ENCODE measurements at places on chromosomes 6 and 20. TPM values are rescaled to one million over a fixed set of nuclear protein-coding genes. Genes with fewer than 3 reads are reported as not detected.

Gene PPIL6
- 3.1 TPM for total RNA-seq

Gene ANKRD6
- 5.2 TPM for total RNA-seq

Gene GCNT2
- 23.1 TPM for total RNA-seq

Gene COL9A3
- 0.67 TPM for total RNA-seq

Gene SPEF1
- total RNA-seq = not detected

Gene SAMD5
- 0.06 TPM for total RNA-seq

Gene PLA2G7
- total RNA-seq = 0.38 TPM

Gene SEMG1
- not detected for total RNA-seq

Gene DNAH8
- total RNA-seq = not detected

Gene LPIN3
- total RNA-seq = 2.4 TPM

Gene LY86
- total RNA-seq = 0.55 TPM

Gene PAK1IP1
- 22.6 TPM for total RNA-seq

Gene ZNF831
- 0.07 TPM for total RNA-seq

Gene COX4I2
- 4.7 TPM for total RNA-seq

Gene GRM1
- total RNA-seq = not detected

DNA sequence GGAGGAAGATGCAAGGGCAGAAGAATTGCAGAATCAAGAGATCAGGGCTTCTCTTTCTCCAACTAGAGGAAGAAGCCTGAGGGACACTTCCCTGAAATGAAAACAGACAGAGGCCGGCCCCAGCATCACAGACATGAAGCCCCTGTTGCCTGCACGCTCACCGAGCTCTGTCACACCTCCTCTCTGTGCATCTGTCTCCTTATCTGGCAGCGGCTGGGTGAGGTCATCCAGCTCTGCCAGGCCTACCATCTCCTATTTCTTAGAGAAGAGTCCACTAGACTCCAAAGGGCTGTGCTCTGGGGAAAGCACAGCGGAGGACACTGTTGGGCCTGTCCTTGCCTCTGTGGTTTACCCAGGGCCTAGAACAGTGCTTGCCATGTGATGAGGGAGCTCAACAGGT lies 71.9 kb upstream of the MLN start:
- DNase-seq = peak; percentile 18

GRCh38 chr6:114151064-114151690 lies 180.2 kb upstream of the HDAC2 start:
- DNase-seq = no peak

DNA sequence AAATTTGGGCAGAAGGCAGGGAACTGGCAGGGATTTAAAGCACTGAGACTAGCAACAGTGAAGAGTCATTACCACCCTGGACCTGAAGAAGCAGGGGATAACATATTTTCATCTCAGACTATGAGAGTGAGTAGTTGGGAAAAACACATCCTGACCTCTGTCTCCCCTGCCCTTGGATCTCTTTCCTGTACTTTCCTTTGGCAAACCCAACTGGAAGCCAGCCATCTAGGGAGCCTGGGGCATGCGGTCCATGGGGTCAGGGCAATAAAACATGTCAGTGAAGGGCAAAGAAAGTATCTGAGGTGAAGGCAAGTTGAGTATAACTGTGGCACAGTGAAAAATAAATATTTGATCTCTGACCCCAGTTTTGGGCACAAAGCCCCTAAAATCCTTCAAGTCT lies 698.2 kb downstream of the DOK5 start:
- DNase-seq = no peak

GRCh38 chr6:1378065-1379016 lies 11.0 kb upstream of the FOXF2 start:
- no peak for DNase-seq

DNA sequence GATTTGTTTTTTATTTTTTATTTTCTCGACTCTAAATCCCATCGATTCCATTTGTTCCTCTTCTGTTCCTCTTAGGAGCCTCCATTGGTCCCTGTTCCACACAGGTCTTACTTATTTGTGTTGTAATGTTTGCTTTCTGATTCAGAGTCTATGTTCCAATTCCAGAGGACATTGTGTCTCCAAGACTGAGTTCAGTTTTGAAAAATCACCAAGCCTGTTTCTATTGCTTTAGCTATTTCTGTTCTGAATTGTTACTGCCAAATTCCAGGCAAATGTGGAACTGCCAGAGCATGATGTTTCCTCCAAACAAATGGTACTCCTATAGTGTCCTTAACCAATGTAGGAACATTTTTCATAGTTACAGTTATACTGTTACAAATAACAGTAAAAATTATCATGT lies 270.9 kb upstream of the SPTLC3 start:
- no peak for DNase-seq

- no peak for DNase-seq
Observed at GRCh38 chr6:152472325-152472724, 164.8 kb downstream of the SYNE1 start.

DNA sequence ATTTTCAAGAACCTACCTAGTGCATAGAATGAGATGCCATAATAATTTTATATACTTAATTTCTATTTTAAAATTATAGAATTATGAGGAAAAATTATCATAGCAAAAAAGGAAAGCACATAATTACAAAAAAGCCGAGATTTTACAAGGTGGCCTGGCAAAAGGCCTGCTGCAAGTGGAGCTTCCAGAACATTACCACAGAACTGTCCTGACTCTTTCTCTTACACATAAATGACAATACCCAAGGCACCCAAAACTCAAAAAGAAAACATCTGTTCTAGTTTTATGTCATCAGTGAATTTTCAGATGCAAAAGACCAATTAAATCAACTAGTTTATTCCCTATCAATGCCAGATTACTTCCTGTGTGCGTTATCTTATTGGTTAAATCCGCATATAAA lies 74.2 kb downstream of the FILIP1 start:
- DNase-seq = peak; percentile 54

DNA sequence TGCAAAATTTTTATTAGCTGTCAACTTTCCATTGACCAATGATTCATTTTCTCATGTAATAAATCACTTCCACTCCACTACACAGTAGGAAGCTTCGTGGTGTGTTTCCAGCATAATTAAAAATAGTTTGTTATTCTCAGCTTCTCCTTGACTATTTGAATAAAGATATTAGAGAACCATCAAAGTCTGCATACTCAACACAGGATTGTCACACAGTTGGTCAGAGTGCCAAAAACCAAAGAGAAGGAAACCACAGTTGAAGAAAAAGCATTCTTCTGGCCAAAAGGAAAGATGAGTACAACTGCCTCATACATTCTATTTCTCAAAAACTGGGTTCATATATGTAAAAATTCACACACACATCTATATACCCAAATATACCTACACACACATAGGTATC lies 455.1 kb upstream of the HSF2 start:
- DNase-seq = no peak

DNA sequence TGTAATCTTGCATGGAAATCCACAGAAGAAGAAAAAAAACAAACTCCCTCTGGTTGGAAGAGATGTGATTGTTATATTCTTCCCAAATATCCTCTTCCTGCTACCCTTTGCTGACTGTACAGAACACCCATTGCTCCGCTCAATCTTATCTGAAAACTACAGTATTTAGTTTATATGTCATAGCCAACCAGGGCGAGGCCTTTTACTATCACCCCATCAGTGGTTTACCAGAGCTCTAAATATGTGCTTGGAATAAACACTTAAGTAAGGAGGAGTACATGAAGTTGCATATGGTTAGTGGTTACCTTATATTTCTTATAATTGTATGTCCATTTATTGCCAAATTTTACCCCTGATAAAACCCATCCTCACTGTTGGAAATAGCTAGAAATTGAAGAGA lies 12.2 kb downstream of the PRL start:
- no peak for DNase-seq

- DNase-seq = no peak
Observed at GRCh38 chr6:170087941-170088581, 202.8 kb downstream of the DLL1 start.

DNA sequence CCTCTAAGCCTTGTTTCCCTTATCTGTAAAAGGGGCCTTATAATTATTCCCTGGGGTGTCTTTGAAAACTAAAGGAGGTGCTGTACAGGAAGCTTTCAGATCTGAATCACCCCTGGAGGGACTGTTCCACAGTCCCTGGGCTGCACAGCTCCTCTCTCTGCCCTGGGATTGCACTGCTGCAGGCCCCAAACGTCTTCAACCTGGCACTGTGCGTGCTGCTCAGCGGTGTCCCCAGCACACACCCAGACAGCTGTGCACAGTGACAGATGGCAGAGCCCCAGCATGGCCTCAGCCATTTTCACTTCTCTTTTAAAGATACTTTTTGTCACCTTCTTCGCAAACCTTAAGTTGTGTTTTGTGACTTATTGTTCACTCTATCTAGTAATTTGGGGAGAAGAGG lies 50.7 kb upstream of the INSM1 start:
- no peak for DNase-seq

DNA sequence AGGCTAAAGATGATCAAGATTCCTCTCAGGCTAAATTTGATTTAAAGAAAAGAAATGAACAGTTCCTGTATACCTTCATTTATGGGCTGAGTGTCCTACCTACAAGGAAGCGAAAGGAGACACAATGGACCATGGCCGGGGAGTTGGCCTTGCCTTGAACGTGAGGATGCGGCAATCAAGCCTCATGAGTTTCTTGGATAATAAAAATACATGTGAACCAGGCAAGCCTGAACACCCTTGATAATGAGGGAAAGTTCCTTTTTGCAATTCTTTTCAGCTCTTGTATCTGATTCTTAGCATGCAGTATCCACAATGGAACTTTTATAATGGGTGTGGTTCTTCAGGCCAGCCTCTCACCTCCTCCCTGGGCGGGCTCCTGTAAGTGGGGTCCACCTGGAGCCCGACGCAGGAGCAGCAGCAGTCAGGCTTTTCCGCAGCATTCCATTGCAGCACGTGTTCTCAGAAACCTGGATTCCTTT lies 83.8 kb downstream of the RNASET2 start:
- DNase-seq = no peak

DNA sequence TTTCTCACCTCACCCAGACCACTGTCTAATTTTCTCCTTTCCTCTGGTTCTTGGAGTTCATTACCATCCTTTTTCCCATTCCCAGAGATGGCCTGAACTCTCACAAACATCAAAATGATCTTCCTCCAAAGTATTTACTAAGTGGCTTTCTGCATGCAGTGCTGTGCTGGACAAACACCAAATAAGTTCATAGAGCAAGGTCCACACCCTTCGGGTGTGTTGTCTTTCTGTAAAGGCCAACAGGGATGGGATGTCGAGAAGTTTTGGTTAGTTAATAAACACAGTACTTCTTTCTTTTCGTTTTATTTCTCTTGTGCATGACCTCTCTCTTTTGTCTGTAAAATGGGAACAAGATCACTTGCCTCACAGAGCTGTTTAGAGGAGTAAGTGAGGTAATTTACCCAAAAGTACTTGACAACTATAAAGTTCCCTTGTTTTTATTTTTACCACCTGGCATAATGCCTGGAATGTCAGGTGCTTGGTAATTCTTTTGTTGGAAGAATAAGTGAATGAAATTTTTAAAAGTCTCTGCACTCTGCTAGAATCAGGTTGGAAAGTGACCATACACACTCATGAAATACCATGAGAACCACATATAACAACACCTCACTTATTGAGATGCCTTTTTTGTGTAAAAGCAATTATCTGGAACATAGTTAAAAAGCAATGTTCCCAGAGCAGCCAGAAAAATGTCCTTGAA lies 22.8 kb upstream of the CCN6 start:
- no peak for DNase-seq

GRCh38 chr6:41965429-41966213 lies 24.0 kb upstream of the CCND3 start:
- no peak for DNase-seq

DNA sequence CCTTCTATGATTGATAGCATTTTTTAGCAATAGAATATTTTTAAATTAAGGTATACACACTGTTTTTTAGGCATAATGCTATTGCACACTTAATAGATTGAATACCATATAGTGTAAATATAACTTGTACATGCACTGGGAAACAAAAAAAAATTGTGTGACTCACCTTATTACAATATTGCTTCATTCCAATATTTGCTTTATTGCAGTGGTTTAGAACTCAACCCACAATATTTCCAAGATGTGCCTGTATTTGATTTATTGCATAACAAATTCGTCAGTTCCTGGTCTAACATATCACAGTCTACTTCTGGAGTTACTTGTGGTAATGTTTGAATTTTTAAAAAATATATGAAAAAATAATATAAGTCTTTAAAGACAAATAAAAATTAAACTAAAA lies 41.9 kb upstream of the DEFB112 start:
- DNase-seq = no peak

GRCh38 chr6:116761779-116762178 lies 3.7 kb downstream of the FAM162B start:
- no peak for DNase-seq

Measured in psoas muscle (tissue), 8 donors.